ENCODE measurements at places on chromosomes 7 and 10.

DNA sequence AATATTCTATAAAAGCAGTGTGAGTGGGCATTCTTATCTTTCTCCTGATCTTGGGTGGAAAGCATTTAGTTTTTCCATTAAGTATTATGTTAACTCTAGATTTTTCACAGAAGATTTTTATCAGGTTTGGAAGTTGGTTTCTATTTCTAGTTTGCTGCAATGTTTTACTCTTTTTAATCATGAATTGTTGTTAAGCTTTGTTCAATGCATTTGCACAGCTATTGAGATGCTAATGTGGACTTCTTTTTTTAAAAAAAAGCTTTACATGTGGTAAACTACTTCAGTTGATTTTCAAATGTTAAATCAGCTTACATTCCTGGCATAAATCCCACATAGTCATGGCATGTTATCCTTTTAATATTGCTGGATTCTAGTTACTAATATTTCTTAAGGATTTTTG is 363.6 kb upstream of the NRP1 start:
- no peak for DNase-seq

GRCh38 chr10:70683940-70684339 is 11.6 kb downstream of the ADAMTS14 start:
- no peak for DNase-seq

GRCh38 chr10:129544205-129545202 is 77.5 kb downstream of the MGMT start:
- no peak for DNase-seq

- DNase-seq, result no peak
Observed at GRCh38 chr7:44155191-44156185, 14.4 kb upstream of the MYL7 start.

DNA sequence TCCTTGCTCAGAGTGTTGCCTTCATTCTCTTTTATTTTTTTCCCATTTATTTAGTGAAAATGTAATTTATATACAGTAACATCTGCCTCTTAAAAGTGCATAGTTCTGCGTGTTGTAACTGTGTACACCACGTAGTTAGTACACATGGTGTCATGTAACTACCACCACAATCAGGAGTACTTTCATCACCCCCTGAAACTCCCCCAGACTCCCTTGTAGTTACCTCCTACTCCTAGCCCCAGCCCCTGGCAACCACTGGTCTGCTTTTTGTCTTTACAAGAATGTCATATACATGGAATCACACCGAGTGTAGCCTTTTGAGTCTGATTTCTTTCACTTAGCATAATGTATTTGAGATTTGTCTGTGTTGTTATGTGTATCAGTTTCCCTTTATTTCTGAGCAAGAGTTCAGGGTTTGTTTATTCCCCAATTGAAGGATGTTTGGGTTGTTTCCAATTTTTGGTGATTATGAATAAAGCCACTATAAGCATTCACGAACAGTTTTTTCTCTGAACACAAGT is 50.6 kb downstream of the GRK5 start:
- DNase-seq, result no peak

DNA sequence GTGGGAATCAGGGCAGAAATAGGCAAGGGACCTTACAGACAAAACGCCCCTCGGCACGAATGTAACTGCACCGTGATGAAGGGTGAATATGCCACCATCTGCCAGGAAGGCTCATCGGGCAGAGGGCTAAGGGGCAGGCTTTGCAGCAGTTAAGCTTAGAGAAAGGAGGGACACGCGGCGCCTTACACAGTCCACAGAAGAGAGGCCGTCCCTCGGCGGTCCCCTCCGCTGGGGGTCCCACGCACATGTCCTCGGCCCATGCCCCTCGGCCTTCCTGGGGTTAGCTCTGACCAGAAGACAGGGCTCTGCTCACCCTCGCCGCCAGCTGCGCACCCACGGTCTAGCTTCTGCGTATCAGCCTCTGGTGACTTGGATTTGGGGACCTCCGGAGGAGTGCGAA is 141.1 kb downstream of the DYNC2I1 start:
- no peak for DNase-seq

- no peak for DNase-seq
Observed at GRCh38 chr10:22339761-22340328, 5.5 kb upstream of the SPAG6 start.

DNA sequence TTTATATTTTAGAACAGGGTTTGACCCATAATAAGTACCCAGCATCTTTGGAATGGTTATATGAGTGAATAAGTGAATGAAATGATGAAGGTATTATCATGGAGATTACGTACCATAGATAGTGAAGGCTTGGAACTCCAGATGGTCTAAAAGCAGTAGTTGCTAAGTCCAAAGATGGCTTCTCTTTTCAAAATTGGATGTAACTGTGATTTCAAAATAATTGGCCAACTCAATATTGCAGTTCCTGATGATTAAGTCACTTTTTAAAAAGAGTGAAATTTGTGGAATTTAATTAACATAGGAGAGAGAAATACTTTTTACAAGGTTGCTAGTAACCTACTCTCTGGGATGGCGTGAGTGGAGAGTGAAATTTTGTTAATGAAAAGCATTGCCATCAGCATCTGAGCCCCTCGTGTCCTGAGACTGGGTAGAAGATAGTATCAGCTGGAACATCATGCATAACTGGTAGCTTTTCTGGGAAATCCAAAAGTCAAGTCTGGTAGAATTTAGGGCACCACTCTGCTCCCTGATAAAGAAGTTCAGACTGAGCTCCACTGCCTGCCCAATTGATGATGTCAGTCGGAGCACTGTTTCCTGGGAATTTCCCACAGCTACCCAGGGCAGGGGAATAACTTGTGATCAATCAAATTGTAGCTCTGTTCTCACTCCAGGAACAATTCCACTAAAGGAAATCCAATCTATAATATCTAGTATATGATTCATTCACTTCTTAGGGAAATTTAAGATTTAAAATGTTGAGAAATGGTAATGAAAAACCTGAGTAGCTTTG is 3.2 kb downstream of the GPR141 start:
- no peak for DNase-seq

All from HCEC 1CT (cell line).